ENCODE measurements at places on chromosomes 1 and 21.

GRCh38 chr1:156276532-156276931 lies 6.1 kb downstream of the SMG5 start:
- DNase-seq = no peak

DNA sequence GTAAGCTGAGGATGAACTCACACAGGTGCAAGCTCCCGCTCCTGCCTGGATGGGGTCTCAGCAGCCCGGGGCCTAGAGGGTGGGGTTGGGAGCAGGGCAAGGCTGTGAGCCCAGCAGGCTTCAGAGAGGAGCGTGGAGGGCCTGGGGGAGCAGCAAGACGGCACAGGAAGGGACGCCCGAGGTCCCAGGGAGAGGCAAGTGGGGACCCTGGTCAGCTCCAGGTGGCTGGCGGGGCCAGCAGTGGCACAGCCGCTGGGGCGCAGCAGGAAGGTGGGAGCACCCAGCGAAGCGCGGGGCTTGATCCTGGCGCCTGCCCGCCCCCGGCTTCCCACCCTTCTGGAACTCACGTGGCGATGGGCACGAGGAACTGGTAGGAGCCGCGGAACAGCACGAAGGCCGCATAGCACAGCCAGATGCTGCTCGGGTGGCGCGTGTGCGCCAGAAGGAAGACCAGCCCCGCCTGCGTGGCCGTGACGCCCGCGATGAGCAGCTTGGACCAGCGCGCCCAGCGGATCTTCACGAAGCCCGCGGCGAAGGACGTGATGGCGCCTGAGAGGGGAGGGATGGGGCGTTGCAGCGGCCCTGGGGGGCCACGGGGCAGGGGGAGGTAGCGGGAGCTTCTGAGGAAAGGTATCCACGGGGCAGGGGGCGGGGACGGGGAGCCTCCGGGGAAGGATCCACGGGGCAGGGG lies 11.7 kb downstream of the SLC19A1 start:
- DNase-seq = no peak

GRCh38 chr1:169868978-169869377 lies 24.7 kb downstream of the SCYL3 start:
- no peak for DNase-seq

DNA sequence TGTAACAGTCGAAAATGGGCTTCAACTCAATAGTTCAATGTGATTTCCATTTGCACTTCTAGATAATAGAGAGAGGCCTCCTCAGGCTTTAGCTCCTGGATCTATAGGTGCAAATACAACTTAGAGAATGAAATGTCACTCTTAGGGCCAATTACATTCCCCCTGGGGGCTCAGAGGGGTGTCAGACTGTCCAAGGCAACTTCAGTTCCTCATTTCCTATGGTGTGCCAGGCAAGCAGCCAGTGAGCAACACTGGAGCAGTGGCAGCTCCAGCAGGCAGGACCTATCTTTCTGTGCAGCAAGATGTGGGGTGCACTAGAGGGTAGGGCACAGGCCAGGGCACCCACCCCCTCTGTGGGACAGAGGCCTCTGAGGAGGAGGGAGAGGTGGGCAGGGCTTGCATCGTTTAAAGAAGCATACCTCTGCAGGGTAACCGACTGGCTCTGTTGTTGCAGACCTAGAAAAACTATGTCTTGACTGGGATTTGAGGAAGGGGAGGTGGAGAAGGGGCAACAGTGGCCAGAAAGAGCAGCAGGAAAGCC lies 97.3 kb downstream of the SUSD4 start:
- DNase-seq = no peak

- DNase-seq = no peak
Observed at GRCh38 chr21:44999428-44999971, 59.7 kb downstream of the SLX9 start.

Data from stimulated activated CD8-positive, alpha-beta memory T cell treated with anti-CD3 and anti-CD28 coated beads, Interleukin-2, amount 100 ng/mL, for 48 hours (primary cell).